ENCODE measurements at places on chromosomes 2 and 18.

- no peak for DNase-seq
Measured at GRCh38 chr2:55314985-55315384, 46.0 kb upstream of the MTIF2 start.

DNA sequence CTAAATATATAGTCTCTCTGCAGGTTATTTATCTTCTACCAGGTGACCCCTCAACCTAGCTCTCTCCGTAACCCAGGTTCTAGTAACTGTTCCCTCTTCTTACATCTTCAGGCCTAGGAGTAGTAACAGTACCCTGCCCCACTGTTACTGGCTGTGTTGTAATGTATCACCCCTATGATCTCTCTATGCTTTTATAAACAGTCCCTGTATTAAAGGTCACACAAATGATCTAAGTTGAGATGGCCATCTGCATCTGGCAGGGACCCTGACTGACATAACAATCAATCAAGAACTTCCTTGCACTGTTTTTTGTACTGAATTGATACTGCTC lies 219.7 kb upstream of the STK17B start:
- DNase-seq = no peak

DNA sequence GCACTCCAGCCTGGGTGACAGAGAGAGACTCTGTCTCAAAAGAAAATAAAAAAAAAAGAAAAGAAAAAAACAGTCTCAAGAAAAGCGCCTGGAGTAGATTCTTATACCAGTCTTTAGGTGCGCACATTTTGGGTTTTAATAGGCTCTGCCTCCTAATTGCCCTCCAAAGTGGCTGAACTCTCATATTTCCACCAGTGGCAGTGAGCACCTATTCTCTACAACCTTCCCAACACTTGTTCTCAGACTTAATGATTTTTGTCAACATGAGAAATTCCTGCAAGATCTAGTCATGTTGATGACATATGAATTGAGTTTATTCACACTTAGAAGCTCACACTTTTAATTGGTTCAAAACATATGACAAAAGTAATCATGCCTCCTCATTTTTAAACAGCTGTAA lies 39.0 kb downstream of the PLB1 start:
- DNase-seq = no peak

DNA sequence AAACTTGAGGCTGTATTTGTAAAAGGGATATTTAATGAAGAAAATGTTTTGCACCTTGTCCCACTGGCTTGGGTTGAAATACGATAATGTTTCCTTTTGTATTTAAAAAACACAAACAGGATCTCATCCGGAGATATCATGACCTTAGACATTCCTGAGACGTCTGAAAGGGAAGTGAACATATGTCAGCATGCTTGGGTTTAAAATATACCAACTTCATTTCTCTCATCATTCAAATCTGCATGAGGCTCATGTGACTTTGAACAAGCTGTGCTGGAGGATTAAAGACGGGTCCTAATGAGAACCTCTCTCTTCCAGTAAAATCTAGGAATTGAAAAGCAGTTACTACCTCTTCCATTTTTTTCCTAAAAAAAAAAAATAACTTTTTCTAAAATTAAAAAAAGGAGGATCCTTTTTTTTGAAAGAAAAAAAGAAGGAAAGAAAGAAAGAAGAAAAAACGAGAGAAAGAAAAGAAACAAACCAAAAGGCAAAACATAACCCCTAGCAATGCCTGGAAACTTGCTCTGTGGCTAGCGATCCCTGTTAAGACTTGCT lies 106.8 kb upstream of the ZFP36L2 start:
- DNase-seq = no peak

- no peak for DNase-seq
Measured at GRCh38 chr2:98936353-98937351, 627 bp upstream of the CRACDL start.
